NCI-H460 (cell line): ENCODE measurements at places on chromosomes 3 and 15. TPM values are rescaled to one million over a fixed set of nuclear protein-coding genes. Genes with fewer than 3 reads are reported as not detected.

The GABRR3 gene
- not detected in 2 replicates for total RNA-seq

The IL5RA gene
- 0.06 TPM in 1 of 2 replicates, not detected in the other for total RNA-seq

The PTPN23 gene
- total RNA-seq, result 7.1 and 9.5 TPM in 2 replicates

The CLDND1 gene
- 80.0 and 104 TPM in 2 replicates for total RNA-seq

The MYL3 gene
- not detected in 2 replicates for total RNA-seq

The GRM2 gene
- 0.06 and 0.15 TPM in 2 replicates for total RNA-seq

The SCAPER gene
- total RNA-seq, result 5.6 and 8.8 TPM in 2 replicates
